ENCODE measurements at places on chromosomes 5 and 9.

DNA sequence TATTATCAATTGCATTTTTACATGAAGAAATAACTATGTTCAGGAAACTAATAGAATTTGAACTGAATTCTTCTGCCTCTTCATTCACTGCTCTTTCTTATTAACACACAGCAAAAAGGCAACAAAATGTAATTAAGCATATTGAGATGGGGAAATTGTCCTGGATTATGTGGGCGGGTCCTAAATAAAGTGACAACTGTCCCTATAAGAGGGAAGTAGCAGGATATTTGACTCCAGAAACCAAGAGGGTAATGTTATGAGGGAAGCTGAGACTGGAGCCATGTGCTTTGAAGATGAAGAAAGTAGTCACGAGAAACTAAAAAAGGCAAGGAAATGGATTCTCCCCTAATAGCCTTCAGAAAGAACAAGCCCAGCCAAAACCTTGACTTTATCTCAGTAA, 311.2 kb upstream of the PIK3R1 start:
- DNase-seq = no peak

GRCh38 chr5:113330533-113331208, 104.1 kb downstream of the TSSK1B start:
- peak; percentile 71 for DNase-seq

GRCh38 chr5:22539762-22540161, 313.4 kb downstream of the CDH12 start:
- DNase-seq = no peak

GRCh38 chr5:177442066-177442826, 4.4 kb upstream of the PRR7 start:
- no peak for DNase-seq

DNA sequence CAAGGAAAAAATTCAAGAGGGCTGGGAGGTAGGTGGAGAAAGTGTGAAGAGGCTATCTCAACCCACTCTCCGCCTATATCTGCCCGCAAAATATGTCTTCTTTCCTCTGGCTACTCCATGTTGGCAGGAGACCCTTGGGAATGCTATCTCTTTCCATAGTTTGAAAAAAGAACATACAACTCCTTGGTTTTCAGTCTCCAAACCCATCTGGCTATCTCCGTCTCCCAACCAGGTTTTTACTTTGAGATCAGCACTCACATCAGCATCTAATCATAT, 109.9 kb upstream of the IFNE start:
- no peak for DNase-seq

GRCh38 chr5:147406636-147407035, 103.2 kb downstream of the DPYSL3 start:
- no peak for DNase-seq

- DNase-seq = no peak
Observed at GRCh38 chr5:111194925-111195324, 29.3 kb upstream of the CAMK4 start.

DNA sequence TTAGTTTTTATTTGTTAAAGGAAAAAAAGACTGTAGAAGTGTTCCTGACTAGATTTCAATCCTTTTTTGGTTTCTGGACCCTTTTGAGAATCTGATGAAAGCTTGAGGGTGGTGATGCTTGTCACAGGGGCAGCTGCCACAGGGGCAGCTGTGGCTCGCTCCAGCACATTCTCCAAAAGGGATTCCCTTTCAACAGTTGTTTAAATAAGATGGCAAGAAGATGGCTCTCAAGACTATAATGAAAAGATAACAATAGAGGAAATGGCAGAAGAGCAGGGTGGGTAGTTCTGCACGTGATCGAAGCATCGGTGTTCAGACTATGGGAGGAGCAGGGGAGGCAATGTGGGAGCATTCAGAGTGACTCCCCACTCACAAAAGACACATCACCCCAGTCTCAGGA, 46.5 kb upstream of the TNFAIP8 start:
- DNase-seq = no peak

GRCh38 chr9:33168941-33169544, 1.9 kb upstream of the B4GALT1 start:
- DNase-seq = no peak

GRCh38 chr5:170522211-170523141, 18.7 kb downstream of the KCNIP1 start:
- no peak for DNase-seq

GRCh38 chr5:174319551-174319950, 274.0 kb downstream of the NSG2 start:
- DNase-seq = no peak

DNA sequence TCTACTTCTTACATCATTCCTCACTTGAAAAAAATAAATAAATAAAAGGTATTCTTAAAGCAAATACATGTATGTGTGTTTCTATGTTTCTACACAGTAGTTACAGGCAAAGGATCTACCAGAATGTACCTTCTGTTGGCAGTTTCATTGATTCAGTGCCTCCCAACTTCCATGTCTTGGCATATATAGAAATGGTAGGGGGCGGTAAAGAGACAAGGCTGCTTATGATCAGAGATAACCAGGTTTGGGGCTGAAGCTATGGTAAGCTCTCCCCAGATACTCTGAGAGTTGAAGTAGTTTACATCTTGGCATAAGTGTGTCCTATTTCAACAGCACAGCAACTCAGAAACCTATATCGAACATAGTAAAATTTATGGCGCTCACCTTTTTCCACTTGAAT, 1075.4 kb upstream of the C9orf72 start:
- DNase-seq = peak; percentile 51

- DNase-seq = no peak
Observed at GRCh38 chr9:124708074-124708473, 63.0 kb downstream of the NR6A1 start.

DNA sequence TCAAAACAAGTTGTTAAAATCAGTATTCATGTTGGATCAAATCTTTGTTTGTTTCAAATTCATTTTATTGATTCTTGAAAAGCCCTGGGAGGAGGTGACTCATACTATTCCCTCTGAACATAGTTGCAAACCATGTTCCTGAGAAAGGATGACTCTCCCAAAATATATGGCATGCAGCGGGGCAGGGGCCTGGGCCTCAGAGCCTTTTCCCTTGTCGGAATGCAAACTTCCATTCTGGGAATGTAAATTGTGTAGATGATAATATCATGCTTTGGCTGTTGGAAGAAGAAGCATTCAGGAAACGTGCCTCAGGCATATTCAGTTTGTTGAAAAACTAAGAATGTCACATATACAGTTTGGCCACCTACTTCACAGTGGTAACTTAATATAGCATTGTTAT, 242.0 kb downstream of the AUH start:
- no peak for DNase-seq

DNA sequence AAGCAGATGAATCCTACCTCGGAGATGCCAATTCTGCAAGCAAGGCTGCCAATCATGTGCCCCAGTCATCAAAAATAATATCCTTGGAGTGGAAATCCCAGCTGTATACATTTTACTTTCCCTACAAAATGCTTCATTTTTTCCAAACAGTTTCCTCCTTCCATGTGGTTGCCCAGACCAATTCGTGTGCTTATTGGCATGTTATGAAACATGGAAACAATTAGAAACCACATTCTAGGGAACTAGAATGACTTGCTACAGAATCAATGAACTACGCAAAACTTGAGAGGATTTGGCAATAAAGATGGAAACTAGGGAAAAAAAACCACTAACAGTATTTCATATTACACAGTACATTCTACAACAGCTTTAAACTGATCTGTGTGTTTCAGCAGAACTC, 584.5 kb upstream of the DMAC1 start:
- no peak for DNase-seq

GRCh38 chr9:14554886-14555285, 138.3 kb downstream of the ZDHHC21 start:
- no peak for DNase-seq

DNA sequence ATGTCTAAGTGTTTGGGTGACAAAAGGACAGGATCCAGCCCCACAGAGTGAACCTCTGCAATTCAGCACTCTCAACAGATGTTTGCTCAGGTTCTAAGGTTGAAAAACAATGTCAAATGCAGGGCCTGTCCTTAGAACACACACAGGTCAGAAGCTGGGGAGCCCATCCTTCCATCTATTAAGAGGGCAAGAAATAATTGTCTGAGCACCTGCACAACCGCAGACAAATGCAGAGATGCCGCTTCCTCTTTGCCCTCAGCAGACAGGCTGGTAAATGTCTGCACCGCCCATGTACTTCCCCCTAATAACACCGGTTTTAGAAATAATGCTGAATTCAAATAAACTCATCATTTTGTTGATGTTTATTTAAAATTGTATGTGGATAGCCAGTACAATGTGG, 414.5 kb upstream of the ADAMTS16 start:
- DNase-seq = no peak

DNA sequence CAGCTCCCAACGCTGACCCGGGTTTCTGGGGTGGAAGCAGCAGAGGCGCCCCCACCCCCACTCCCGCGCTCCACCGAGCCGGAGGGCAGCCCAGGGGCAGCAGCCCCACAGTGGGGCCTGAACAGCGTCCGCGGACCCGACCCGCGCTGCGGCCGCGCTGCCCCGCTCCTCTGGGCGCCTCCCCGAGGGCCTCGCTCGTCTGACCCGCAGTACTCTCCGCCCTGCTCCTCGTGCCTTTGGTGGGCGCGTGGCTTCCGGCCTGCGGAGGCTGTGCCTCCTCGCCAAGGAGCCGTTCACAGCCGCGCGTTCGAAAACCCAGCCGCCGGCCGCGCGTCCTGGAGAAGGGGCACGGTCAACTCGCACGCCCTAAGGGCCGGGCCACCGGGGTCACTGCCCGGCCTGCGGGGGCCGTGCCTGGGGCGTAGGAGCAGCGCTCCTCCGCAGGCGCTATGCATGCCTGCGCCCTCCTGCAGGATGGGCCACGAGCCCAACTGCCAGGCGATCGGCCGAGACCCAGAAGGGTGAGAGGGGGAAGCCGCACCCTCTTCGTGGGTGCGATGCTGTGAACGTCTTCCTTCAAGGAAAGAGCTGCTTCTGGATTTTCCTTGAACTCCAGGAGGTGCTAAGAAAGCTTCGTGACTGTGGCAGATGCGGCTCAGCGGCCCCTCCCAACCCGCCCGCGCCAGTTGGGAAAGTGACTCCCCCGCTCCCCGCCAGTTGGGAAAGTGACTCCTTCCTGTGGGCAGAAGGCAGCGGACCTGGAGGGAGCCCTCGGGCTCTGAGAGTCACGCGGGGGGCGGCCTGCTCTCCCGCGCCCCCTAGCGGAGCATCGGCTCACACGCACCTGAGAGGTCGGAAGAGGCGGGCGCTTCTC, 82.7 kb downstream of the HSD17B3 start:
- peak; percentile 66 for DNase-seq

DNA sequence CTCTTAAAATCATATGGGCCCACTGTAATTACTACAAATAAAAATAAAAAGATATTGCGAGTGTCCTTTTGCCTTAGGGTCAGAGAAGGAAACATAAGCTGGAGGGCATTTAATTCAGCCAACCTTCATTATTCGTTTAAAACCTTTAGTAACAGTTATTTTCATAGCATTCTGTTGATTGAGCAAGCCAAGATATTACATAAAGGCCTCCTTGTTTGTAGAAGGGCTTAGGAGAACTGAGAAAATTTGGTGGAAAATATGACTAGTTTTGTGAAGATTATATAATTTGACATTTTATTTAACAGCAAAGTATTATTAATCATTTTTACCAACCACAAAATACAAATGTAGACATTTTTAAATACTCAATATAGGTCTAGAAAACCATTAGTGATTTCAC, 62.2 kb downstream of the COX7C start:
- no peak for DNase-seq

DNA sequence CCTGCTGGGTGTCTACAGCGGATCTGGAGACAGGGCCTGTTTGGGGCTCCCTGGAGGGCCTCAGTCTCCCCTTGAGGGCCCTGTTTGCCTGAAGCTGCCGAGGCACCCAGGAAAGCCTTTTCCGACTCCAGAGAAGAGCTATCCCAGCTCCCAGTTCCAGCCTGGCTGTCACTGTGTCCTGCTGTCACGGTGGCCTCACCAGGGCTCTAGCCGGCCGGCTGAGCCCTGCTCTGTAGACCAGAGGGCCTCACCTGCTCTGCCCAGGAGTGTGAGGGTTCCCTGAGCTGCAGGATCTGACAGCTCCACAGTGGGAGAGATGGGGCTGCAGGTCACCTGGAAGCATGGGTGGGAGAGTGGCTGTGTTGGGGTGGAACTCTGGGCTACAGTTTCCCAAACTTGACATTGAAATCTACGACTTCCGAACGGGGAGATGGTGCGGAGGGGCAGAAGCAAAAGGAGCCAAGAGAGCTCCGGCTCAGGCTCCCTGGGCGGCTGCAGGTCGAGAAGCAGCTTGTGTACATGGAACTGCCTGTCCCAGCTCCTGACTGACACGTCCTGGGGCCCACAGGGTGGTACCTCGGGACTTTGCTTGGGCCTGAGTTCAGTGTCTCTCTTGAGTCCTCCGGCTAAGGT, 94.9 kb downstream of the CACNA1B start:
- DNase-seq = no peak

GRCh38 chr9:86575137-86575536, 220.9 kb upstream of the TUT7 start:
- DNase-seq = no peak

DNA sequence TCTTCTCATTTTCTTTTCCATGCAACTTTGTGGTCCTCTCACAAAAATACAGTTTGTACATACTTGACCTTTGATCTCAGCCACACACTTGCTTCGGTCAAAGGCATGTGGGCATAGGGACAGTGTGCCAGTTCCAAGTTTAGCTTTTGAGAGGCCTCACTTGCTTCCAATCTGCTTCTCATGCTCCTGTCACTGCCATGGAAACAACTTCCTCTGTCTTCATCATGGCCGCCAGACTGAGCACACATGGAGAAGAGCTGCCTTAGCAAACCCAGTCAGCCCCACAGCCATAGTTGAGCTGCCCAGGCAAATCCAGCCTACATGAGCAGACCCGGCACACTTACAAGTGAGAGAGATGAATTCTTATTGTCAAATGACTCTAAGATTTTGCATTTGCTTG, 138.2 kb upstream of the TUSC1 start:
- no peak for DNase-seq

DNA sequence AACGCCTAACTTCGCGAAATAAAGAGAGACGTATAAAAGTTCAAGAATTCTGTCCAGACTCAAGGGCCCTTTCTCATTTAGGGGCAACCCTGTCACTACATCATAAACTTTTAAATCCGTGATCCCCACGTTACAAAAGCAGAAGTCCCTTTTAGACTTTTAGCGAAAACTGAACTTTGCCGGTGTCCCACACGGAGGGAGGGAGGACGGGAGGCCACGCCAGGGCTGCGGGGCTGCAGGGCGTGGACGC, 515 bp upstream of the F2R start:
- DNase-seq = no peak

DNA sequence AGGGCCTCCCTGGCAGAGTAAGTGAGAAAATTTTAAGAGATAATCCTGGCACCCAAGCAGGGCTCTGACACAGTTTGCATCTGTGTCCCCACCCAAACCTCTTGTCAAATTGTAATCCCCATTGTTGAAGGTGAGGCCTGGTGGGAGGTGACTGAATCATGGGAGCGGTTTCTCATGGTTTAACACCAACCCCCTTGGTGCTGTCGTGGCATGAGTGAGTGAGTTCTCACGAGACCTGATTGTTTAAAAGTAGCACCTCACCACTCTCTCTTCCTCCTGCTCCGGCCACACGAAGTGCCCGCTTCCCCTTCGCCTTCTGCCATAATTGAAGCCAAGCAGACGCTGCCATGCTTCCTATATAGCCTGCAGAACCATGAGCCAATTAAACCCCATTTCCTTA, 80.1 kb downstream of the FBXW11 start:
- DNase-seq = no peak
